Activated naive CD8-positive, alpha-beta T cell treated with anti-CD3 and anti-CD28 coated beads, Interleukin-2, amount 50 U/mL, for 16 hours (primary cell): ENCODE measurements at places on chromosomes 5 and 9.

GRCh38 chr5:32259033-32259432 is 53.7 kb downstream of the MTMR12 start:
- DNase-seq: no peak

GRCh38 chr5:123882319-123882964 is 370.5 kb downstream of the CSNK1G3 start:
- DNase-seq: no peak

GRCh38 chr9:136624184-136624951 is 38.3 kb upstream of the EGFL7 start:
- no peak for DNase-seq

- DNase-seq: no peak
Measured at GRCh38 chr9:116491659-116492058, 195.4 kb upstream of the TRIM32 start.

DNA sequence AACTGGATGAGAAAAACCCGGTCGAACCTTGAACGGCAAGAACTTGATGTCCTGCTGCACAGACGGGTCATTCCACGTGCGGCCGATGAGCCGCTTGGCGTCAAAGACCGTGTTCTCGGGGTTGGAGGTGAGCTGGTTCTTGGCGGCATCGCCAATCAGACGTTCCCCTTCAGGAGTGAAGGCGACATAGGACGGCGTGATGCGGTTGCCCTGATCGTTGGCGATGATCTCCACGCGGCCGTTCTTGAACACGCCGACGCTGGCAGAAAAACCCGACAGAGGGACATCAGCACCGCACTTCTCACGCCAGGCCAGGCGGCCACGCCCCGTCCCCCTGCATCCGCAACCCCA is 519 bp downstream of the HSPA5 start:
- peak; percentile 7 for DNase-seq

- no peak for DNase-seq
Measured at GRCh38 chr9:78386348-78386747, 89.4 kb downstream of the PSAT1 start.

- no peak for DNase-seq
Measured at GRCh38 chr9:92725766-92726165, 38.9 kb downstream of the BICD2 start.

- DNase-seq: no peak
Measured at GRCh38 chr9:108274971-108275370, 580.8 kb downstream of the ACTL7B start.

DNA sequence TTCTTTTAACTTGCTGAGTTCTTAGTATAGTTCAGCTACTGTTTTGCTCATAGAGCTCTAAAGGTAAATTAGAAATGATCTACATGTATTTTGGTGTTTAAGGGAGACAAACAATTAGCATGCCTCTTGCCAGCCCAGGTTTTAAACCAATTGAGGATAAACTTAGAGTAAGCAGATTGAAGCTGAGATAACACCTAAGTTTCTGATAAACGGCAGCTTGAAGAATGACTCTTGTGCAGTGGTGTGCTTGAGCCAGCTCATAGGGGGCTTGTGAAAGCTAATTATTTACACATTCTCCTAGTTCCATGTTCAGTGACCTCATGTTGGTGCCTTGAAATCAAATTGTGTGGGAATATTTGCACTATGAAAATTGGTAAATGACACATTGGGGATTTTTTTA is 193.0 kb downstream of the PRR16 start:
- DNase-seq: no peak

GRCh38 chr5:142798099-142798770 is 28.1 kb downstream of the ARHGAP26 start:
- no peak for DNase-seq

DNA sequence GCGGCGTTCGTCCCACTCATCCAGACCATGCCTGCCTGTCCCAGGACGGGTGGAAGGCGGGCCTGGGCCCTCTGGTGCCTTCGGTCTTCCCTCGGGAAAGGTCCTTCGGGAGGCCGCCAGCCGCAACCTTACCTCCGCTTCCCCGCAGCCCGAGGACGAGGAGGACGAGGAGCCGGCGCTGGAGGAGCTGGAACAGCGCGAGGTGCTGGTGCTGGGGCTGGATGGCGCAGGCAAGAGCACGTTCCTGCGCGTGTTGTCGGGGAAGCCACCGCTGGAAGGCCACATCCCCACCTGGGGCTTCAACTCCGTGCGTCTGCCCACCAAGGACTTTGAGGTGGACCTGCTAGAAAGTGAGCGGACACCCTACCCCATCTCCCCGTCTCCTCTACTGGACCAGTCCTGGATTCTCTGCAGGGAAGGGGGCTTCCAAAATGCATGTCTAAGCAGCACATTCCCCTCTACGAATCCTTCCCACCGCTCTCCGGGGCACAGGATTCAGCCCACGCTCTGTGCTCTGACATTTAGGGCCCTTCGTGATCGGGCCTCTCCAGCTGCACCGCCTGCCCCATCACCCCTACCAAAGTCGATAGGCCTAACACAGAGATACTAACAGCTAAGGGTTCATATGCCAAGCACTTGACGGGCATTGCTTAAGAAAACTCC is 1.1 kb downstream of the ARL10 start:
- DNase-seq: no peak

DNA sequence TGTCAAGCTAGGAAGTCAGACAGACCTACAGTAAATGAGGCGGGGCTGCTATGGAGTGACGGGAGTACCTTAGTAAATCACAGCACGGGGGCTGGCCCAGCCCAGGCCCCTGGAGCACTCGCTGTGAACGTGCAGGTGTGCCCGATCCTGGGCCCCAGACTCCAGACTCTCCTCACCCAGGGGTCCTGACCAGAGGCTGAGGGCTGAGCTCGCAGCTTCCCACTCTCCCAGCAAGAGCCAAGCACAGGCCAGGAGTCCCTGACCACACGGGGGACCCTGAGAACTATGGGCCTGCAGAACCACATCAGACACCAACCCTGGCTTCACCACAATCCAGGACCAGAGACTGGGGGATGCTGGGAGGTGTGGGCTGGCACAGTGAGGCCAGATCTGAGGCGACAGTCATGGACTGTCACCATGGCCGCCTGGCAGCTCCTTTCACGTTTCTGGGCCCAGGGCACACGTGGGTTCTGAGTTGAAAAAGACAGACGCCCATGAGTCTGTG is 73.4 kb downstream of the ADAMTS2 start:
- no peak for DNase-seq

DNA sequence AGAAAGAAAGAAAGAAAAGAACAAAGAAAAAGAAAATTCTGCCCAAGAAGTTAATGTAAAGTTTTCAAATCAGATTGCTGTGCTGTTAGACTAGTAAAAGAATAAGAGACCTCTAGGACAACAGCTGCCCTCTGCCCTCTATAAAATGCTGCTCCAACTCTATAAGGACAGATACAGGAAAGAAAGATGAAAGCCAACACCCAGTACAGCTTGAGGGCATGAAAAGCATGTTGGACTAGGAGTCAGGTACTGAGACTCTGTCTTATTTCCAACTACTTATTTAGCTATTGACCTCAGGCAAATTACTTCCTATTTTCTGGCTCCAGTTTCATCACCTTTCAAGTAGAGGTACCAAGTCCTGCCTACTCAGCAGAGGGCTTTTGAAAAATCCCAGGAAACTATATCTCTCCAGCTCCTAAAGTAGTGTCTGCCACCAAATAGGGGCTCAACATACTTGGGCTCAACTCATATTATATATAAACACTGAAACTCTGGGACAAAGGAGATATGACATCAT is 5.7 kb downstream of the HBEGF start:
- DNase-seq: no peak

DNA sequence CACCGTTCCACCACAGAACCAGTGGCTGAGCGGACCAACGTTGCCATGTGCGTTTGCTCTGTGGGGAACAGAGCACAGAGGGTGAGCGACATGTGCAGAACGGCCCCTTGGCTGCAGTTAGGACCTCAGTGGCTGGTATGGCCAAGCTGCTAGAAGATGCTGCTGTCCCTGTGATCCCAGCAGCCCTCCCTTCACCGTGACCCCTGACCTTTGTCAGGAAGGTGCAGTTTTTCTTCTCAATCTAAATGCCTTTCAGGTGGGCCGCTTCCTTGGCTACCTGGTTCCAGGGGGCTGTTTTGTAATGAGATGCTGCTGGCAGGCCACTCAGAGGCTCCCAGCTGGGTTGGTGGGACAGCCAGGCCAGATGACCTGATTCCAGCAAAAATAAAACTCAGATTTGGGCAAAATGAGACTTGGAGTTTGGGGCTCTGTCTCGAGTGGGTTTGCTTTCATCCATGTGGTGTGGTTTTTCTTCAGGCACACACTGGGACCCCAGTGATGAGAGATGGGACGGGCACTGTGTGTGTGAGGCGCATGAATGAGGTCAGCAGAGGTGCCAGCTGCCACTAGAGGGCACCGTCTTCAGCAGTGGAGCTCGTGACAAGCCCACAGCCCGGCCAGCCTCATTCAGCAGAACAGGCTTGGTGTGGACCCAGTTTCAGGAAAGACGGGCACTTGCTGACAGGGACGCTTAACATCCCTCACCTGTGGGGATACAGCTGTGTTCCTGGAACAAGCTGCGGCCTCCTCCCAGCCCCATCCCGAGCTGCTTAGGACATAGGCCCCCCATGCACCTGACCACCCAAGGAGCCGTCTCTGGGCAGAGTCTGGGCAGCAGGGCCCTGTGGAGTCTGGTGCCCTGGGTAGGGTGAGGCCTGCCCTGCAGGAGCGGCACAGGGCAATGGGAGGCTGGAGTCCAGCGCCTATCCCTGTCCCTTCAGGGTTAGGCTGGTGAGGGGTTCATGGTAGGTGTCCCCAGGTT is 4.1 kb downstream of the MRPS2 start:
- no peak for DNase-seq

- no peak for DNase-seq
Measured at GRCh38 chr9:136014924-136015633, 53.9 kb upstream of the UBAC1 start.

- DNase-seq: no peak
Measured at GRCh38 chr5:122775550-122776542, 966 bp downstream of the SNX2 start.

DNA sequence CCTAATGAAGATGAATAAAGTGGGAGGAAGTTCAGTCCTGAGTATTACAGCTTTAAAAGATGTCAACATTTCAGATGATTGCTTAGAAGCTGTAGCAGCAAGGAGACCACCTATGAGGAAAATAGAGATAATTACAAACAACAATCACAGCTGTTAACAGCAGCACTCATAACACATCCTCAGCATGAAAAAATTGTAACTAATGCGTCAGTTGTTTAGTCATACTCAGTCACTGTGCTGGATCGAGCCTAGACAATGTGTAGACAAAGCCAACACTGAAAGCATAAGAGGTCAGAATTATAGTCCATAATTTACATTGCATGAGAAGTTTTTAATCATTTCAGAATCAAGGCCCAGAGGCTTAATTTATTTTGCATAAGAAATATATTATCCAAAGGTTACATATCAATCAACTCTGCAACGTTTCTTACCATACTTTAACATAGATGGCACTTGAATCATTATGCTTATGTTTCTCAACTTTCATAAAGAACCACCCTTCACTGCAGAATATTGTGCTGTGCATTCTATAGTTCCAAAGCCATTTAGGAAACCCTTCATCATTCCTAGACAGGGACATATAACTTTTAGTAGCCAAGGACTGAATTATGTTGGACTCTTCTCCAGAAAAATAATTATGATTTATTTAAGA is 60.2 kb upstream of the HAPLN1 start:
- no peak for DNase-seq

DNA sequence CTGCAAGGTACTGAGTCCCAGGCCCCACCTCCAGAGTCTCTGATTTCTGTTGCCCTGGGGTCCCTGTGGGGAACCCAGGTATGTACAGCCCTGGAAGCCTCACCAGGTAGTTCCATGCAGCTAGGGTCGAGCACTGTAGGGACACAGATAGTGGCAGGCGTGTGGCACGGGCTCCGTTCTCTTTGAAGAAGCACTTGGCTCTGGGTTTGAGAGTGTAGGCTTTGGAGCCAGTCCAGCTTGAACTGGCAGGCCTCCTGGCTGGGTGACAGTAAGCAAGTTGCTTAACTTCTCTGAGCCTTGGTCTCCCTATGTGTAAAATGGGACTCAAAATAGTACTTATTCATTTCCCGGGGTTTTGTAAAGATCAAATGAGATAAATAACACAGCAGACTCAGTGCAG is 5.6 kb downstream of the OLFM1 start:
- DNase-seq: no peak

- DNase-seq: no peak
Measured at GRCh38 chr5:80834710-80835109, 125.5 kb upstream of the RASGRF2 start.

GRCh38 chr9:3457175-3457574 is 68.6 kb downstream of the RFX3 start:
- DNase-seq: no peak

- DNase-seq: no peak
Measured at GRCh38 chr5:133121611-133122150, 69.9 kb downstream of the HSPA4 start.

DNA sequence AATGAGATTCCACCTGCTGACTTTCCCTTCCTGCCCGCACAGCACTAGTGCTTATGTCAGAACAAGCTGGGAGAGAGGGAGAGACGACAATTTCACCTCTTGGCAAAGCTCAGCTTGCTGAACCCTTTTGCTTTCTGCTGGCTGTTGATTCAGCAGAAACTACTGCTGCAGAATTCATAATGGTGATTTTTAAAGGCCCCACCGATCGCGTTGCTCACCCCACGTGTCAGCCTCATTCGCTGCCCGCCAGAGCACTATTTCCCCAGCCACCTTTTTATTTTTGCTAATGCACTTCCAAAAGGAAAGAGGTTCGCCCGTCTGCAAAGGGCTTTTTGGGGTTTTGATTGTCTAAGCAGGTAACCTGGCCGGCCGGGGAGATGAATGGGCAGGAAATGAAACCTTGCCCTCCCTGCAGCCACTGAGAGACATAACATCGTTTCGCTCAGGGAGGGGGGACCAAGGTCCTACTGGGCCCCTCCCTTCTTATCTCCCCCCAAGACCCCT is 1.3 kb downstream of the PPP2R2B start:
- no peak for DNase-seq

- no peak for DNase-seq
Measured at GRCh38 chr5:60893521-60893920, 49.5 kb upstream of the ELOVL7 start.

GRCh38 chr5:114789773-114790402 is 379.8 kb downstream of the TRIM36 start:
- DNase-seq: no peak

GRCh38 chr9:99129091-99129490 is 24.2 kb downstream of the TGFBR1 start:
- no peak for DNase-seq

DNA sequence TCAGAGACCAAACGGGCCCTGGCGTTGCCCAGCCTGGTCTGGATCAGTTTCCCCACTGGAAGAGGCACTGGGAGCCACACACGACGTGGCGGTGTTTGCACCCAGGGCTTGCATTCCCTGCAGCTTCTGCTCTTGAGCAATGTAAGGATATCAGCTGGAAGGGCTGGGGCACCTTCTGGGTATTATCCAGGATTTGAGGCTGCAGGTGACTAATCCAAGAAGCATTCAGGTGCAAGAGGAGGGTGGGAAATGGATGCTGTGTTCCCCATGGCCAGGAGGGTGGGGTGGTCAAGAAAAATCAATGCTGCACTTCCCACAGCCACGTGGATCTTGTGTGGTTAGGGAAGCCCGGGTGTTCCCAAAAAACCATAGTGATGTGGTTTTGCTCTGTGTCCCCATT is 430.9 kb downstream of the IRX2 start:
- DNase-seq: no peak

- no peak for DNase-seq
Measured at GRCh38 chr5:39167141-39167971, 52.0 kb downstream of the FYB1 start.
